ENCODE measurements at places on chromosomes 7 and 10.

GRCh38 chr10:69655124-69655867 lies 25.2 kb downstream of the FAM241B start:
- DNase-seq, result no peak

DNA sequence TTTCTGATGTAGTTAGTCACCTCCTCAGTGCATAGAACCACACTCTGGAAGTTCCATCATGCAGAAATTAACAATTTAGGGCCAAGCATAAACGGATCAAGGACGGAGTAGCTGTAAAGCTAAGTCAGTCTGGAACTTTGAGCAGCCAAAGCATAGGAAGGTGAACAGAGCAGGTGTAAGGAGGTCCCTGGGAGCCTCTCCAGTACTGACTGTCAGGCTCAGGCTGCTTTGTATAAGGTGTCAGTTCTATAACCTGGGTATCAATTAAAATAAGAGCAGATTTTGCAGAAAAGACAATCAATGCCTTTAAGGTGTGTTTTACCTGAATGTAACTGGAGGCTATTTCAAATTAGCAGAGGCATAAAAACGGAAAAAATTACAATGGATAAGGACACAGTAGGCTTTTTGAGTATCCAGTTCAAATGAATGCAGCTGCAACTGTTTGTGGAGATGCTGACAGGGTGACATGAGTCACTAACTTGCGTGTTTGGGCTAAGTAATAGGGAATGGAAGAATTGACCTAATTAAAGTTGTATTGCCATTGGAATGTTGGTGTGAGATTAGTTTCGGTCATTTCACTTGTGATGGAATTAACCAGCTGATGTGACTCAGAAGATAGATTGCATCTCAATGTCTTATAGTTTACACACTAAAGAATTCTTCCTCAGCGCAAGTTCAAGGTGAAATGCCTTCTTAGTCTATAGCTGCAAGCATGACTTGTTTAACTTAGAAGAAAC lies 417.9 kb upstream of the CNTNAP2 start:
- DNase-seq, result no peak

- no peak for DNase-seq
Observed at GRCh38 chr7:137386966-137387365, 43.4 kb upstream of the PTN start.

DNA sequence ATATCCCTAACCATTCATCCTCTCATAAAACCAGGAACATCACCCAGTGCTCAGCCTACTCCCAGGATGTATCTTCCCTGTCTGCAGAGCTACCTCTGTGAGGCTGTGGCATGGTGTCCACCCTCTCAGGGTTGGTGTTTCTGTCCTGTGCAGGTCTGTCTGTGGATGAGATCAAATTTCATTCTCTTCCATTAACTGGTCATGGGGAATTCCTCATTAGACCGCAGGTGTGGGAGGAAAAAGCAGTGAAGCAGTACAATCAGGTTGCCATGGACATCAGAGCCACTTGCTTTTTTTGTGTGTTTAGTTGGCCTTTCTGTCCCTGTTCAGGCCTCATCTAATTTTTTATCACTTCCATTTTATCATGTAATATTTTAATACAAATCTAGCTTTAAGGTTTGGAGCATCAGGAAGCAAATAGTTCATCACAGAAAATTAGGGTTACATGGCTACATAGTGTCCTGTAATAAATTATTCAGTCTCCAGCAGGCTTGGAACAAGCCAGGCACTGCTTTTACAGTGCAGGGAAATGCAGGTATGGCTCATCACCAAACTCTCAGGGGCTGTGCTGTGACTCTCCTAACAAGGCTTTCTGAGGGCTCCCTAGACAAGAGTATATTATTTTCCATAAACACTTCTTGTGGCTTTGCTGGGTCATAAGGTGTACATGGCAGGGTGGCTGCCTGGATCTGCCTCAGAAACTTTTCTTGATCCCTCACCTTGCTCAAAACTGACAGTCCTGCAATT lies 594.9 kb upstream of the IGFBP3 start:
- DNase-seq, result no peak

- DNase-seq, result peak; percentile 92
Observed at GRCh38 chr10:26448706-26449435, 10.7 kb downstream of the APBB1IP start.

GRCh38 chr10:70657041-70657440 lies 15.3 kb upstream of the ADAMTS14 start:
- no peak for DNase-seq

DNA sequence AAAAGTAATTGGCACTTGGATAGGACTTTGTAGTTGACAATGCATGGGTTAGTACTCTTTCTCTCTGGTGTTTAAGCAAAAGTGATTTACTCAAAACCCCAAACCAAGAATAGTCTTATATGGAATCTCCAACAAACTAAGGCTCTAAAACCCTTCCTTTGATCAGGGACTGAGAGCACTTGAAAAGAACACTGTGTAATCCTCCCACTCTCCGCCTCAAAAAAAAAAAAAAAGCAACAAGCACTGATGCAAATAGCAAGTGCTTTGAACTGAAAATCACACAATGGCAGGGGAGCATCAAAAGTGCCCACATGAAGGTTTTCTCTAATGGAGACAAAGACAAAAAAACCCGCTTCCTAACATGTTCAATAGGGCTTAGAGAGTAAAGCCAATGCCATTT lies 467.9 kb upstream of the AUTS2 start:
- DNase-seq, result no peak

DNA sequence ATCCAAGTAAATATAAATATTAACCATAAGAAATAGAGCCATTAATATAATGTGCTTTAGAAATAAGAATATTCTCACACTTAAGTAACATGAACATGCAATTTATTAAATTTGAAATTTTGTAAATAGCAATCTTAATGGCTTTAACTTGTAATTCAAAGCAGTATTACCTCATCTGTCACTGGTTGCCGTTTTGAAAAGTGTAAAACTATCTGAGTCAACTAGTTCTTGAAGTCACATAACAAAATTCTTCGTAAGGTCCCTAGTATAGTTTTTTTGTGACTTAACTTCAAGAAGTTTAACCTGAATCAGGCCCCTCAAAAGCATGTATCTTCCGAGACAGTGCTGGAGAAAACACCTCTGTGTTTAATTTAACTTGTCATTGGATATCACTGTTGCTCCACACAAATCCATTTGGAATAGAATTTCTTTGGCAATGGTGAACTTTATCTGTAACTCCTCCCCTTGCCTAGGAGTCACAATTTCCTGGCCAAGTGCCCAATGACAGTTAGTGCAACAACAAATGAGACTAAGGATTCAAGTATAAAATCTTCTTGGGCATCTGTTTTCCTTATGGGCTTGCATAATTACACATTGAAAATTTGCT lies 47.1 kb downstream of the NT5C2 start:
- no peak for DNase-seq

DNA sequence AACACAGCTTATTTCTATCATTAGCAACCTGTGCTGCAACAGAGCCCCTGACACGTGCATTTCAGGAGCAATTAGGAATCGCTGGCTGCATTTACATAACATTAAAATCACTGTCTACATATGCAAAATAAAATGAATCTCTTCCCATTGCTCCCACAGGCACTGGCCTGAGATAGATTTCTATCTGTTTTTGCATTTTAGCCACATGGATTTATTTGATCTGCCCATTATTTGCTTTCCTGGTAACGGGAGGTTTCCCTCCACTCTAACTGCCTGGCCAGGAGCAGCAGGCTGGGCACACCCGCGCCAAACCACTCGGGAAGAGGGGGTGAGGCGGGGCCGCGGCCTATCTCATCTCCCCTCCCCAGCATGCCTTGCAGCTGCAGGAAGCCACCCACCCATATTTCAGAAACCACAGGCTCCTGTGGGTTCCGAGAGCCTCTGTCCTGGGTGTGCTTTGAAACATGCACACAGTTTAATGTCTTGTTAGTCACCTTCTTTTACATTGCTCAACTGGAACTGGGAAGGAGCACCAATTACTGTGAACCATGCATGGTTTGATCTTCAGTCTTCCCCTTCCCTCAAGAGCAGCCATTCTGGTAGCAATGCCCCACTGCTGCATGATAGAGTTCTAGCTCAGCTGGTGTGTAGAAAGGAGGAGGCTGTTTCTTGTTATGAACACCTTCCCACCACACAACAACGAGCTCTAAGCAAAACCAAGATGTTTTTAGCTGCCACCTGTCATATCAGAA lies 37.7 kb upstream of the IKZF1 start:
- DNase-seq, result peak; percentile 80

DNA sequence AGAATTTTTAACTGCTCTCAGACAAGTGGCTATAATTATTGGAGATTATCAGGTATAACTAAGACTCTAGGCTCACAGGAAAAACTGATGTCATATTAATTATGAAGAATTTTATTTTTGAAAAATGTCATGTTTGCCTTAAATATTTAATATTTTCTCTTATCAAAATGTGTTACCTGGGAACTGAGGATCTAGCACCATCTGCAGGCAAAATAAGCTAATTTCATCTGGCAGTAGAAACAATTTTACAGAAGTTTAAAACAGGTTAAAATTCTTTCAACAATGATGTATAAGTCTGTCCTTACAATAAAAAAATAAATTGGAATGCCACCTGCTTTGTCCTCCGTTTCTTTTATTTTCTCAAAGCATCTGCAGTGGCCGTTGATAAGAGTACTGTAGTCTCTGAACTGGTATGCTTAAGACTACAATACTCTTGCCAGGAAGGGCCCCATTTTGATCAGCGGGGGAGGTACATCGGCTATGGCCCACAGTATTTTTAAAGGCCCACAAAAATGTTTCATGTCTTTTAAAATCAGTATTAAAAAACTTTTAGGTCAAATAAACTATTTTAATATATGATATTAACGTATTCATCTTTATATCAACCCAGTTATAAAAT lies 81.3 kb downstream of the VWDE start:
- peak; percentile 54 for DNase-seq

DNA sequence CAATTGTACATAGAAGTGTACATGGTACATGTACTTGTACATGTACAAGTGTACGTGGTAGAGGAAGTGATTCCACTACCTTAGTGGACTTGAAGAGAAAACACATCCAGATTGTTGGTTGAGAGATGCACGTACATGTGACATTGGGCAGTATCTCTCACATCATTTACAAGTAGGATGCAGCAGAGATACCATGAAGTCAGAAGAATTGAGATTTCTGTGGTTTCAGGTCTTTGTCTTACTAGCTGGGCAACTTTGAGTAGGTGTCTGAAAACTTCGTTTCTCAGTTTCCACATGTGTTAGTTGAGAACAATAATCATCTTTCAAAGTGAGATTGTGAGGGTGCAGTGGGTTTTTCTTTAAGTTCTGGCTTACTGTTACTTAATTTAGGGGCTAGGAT lies 21.5 kb downstream of the CLDN12 start:
- DNase-seq, result no peak

- DNase-seq, result peak; percentile 78
Observed at GRCh38 chr7:38374507-38374906, 101.1 kb upstream of the TARP start.

DNA sequence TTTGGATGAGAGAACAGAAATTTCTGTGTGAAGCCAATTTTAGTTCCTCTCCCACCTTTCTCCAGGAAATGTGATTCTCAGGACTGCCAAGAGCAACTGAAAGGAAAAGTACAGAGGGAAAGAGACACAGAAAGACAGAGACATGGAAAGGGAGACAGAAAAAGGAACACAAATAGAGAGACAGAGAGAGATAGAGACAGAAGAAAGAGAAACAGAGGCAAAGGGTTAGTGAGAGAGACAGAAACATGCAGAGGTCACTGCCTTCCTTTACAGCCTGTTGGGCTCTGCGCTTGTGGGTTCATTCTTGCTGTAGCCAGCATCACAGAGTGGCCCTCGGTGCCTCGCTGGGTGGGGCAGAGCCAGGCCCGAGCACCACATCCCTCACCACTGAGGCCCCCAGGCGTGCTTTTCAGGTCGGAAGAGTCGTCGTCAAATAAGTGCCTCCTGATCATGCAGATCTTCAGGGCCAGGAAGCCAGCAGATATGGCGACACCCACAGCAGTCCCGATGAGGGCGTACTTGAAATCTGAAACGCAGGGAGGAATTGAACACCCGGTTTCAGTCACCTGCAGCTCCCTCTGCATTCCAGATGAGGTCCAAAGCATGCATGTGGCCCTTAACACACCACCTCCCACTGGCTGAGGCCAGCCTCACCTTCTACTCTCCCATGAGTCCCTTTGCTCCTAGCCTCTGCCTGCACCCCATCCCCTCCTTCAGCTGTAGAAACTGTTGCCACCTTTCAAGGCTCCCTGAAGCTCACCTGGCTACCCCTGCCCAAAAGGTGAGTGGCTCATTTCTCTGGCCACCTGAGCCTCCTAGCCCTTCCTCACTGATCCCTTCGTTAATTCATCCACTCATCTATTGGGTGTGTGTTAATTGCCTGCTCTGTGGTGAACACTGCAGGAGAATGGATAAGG lies 21.4 kb downstream of the TMEM273 start:
- DNase-seq, result no peak

GRCh38 chr7:64880322-64881297 lies 22.5 kb upstream of the ZNF273 start:
- DNase-seq, result no peak

GRCh38 chr10:49252313-49253034 lies 46.5 kb upstream of the C10orf71 start:
- no peak for DNase-seq

GRCh38 chr7:131108212-131108940 lies 219.3 kb upstream of the MKLN1 start:
- DNase-seq, result peak; percentile 91

- no peak for DNase-seq
Observed at GRCh38 chr10:24974976-24975375, 22.6 kb upstream of the PRTFDC1 start.

Data from CD4-positive, alpha-beta T cell treated with Interleukin-17A for 1 hour (primary cell).